ENCODE measurements at places on chromosomes 13 and 19.

GRCh38 chr13:63481334-63481733 lies 2065.7 kb upstream of the PCDH20 start:
- no peak for ATAC-seq

- no peak for ATAC-seq
These were observed 9.5 kb downstream of the SMAD9 start for GRCh38 chr13:36910545-36910944.

DNA sequence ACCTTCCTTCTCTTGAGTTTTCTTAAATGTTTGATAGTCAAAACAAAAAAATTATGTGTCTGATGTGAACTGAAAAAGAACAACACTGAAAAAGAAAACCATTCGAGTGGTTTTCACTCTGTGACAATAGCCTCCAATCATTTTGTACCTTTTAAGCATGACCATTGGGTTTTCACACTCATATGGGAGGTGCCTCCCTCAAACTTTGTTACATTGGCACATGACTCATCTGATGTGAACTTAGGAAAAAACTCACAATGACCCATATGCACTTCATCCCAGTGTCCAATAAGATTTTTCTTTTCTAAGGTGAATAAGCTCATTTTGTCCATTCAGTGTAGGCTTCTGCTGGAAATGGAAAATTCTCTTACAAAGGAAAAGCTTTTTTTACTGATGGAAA lies 66.6 kb upstream of the XPO4 start:
- no peak for ATAC-seq

DNA sequence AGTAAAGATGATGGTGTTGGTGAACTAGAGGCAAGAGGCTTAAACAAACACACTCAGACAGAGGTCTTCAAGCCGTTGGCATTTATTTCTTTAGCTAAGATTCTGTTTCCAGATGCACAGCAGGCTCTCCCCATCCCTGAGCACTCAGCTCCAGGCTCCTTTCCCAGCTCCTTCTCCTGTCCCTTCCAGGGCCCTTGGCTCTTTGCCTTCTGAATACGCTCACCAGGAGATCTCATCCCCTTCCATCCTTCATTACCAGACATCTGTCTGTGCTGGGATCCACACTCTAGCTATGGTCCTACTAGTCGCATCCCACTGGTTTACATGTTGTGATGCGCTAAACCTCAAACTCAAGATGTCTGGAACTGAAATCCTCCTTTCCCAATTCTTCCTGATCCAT lies 25.3 kb upstream of the DOCK9 start:
- ATAC-seq: no peak

- ATAC-seq: peak; percentile 1
These were observed 6.5 kb downstream of the R3HDM4 start for GRCh38 chr19:906480-906879.

- peak; percentile 62 for ATAC-seq
These were observed 80.1 kb downstream of the ZNF486 start for GRCh38 chr19:20247016-20247683.

DNA sequence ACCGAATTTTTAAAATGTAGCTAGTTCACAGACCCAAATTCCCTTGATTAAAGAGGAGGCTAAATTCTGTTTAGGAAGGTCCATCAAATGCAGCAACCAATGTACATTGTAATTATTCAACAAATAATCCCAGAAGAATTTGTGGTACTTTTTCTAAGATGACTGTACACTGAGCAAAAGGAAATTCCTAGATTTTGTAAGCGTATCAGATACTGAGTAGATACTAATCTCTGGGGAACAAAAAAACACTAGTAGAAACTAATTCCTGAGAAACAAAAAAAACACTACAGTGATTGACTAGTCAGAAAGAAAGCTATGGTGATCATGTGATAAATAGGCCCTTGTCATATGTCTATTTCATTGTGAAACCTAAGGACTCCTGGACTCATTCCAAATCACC lies 246.1 kb downstream of the PCDH17 start:
- ATAC-seq: no peak

DNA sequence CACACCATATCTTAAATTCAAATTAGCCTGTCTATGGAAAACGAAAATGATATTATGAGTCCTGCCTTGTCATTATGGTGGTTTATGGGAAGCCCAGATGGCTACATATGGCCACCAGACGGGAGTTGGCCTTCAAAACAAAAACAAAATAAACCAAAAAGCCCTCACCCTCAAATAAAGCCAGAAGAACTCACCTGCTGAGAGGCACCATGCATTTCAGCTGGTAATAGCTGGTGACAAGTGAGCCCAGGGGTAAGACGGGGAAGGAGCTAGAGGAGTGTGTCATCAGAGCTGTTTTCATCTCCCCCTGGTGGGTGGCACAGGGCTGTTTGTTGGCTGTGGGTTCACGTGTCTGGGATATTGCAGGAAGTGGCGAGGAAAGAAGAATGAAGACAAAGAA lies 152.9 kb downstream of the EFNB2 start:
- ATAC-seq: no peak

DNA sequence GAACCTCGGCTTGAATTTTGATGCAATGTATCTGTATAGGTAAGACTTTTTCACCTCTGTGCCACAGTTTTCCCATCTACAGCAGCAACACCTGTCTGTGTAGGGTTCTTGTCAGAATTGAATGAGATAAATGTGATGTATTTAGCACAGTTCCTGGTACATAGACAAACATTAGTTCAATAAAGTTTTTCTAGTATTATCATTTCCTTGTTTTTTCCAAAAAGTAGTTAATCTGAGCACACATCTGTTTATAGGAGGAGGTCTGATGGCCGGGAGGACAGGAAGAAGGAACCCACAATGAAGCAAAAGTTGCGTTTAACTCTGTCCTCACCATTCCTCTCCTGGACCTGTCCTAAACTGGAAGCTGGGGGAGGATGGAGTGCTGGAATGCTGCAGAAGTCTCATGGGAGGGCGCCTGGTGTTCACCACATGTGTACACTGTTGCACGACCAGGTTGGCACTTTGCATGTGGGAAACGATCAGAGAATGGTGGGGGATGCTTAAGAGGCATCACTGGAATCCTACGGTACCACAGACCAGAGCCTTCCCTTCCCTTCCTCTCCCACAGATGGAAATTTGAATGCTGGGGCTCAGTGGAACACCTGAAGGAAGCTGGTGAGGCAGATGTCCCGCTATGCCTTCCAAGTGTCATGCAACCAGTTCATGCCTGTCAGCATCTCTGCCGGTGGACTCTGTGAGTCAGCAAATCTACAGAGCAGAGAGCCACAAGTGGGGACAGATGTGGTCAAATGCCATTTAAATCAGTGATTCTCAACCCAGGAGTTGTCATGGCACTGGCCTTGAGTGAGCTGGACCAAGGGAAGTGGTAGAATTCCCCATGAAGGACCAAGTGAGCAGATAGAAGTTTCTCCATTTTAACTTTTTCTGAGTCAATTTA lies 315.6 kb downstream of the DLEU7 start:
- peak; percentile 35 for ATAC-seq

DNA sequence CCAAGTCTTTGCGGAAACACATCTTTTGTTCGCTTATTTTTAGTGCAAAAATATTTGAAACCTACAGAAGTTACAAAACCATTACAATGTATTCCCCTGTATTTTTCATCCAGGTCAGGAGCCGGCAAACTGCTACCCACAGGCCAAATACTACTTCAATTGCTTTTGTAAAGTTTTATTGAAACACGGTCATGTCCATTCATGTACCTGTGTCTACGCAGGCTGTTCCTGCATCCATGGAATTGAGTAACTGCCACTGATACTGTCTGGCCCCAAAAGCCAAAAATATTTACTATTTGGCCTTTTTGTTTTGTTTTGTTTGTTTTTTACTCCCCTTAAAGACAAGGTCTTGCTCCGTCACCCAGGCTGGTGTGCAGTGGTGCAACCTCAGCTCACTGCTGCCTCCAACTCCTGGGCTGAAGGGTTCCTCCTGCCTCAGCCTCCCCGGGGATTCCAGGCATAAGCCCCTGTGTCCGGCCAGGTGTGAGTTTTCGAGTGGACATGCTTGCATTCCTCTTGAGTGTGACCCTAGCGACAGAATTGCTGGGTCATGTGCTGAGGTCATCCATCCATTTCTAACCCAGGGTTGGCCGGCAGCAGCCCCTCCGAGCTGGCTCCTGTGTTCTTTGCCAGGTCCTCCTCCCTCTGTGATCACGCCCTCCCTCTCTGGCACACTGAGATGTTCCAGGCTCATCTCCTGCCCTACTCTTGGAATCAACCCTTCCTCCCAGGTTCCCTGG lies 10.9 kb upstream of the S1PR4 start:
- no peak for ATAC-seq

DNA sequence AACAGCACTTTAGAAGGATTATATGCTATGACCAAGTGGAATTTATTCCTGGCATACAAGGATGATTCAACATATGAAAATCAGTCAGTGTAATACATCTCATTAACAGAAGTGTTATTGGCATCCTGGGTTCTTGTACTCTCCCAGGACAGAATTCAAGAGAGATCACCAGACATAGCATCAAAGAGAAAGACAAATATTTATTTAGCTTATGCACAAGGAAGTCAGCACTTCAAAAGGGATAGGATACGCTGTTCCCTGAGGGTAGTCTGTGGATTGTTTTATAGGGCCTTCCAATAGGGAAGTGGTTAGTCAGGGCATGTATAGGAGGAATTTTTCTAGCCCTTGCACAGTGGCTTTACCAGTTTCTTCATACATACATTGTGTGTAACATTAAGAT lies 1238.0 kb downstream of the PCDH17 start:
- no peak for ATAC-seq

DNA sequence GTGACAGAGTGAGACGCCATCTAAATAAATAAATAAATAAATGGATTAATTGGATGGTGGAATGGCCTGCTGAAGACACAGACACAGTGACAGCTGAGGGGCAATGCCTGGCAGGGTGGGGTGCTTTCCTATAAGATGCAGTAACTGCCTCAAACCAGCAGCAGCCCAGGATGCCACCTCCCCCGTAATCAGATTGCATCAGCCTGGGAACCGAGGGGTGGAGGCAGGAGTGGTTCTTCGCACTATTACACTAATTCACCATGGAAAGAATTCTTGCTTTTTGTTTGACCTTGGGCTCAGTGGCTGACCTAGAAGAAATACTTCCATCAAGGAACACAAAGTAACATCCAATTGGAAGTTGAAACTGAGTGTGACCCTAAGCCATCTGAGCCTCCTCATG lies 31.6 kb upstream of the USP12 start:
- no peak for ATAC-seq

- ATAC-seq: no peak
These were observed 1.2 kb downstream of the MTIF3 start for GRCh38 chr13:27449081-27449603.

- no peak for ATAC-seq
These were observed 1.7 kb downstream of the MPV17L2 start for GRCh38 chr19:18194554-18195238.

- ATAC-seq: no peak
These were observed 5.1 kb downstream of the GPI start for GRCh38 chr19:34370117-34370516.
